ENCODE measurements at places on chromosomes 12 and 14.

- no peak for DNase-seq
These were observed 62.4 kb upstream of the ACSS3 start for GRCh38 chr12:81015510-81015909.

DNA sequence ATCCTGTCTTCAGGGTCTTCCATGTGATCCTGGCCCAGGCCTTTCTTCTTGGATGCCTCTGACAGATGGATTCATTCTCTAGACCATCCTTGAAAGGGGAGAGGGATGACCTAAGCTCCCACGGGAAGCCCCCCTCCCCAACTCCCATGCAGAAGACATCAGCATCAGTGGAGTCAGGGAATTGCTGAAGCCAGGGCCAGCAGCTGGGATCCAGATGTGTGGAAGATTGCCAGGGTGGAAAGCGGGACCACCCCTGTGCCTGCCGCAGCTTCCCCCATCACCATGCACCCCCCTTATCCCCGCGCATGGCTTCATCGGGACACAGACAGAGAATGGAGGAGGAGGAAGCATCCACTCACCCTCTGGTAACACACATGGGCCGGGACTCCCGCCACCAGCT, 183.6 kb upstream of the PRMT8 start:
- peak; percentile 74 for DNase-seq

DNA sequence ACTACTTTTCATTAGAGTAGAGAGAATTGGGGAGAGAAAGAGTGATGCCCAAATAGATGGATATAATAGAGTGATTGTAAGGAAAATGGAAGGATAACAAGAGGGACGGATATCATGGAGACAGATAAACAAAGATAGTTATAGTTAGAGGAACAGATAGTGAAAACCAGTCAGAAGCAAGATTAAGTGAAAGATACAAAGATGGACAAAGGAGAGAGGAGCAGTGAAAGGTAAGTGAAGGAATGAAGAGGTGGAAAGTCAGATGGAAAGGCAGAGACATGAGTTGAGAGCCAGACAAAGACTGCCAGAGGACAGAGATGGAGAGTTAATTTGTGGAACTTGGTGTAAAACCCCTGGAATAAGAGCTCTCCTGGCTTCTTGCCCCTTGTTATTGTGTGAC, 59.2 kb upstream of the CISTR start:
- DNase-seq = no peak

- no peak for DNase-seq
These were observed 780.6 kb upstream of the FLRT2 start for GRCh38 chr14:84749191-84749955.

- no peak for DNase-seq
These were observed 185.3 kb upstream of the ABCD2 start for GRCh38 chr12:39804898-39805297.

DNA sequence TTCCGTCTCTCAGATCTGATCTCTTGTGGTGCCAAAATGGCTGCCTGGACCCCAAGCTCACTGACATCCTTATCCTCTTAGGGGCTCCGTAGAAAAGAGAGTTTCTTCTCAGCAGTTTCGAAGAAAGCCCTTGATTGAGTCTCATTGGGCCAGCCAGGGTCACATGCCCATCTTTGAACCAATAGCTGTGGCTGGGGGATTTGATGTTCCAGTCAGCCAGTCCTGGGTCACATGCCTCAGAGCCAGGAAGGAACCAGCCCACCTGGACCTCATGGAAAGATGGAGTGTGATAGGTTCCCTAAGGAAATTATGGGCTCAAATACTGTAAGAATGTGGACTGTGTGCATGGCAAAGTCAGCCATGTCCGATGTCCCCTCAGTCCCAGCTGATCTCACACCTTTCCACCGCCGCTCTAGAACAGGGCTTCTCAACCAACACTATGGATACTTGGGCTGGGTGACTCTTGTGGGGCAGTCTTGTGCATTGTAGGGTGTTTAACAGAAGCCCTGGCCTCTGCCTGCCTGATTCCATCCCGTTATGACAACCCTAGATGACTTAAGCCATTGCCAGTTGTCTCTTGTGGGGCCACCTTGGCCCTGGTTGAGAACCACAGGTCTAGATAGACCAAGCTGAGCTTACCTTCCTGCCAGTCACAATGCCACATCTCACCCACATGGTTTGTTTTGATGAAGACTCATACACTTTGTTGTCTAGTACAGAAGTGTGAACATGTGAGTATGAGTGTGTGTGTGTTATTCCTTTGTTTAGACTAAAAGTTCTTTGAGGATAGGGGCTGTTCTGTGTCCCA, 163.9 kb downstream of the ADGRD1 start:
- DNase-seq = peak; percentile 8

GRCh38 chr12:32140877-32141276, 34.2 kb downstream of the BICD1 start:
- no peak for DNase-seq

DNA sequence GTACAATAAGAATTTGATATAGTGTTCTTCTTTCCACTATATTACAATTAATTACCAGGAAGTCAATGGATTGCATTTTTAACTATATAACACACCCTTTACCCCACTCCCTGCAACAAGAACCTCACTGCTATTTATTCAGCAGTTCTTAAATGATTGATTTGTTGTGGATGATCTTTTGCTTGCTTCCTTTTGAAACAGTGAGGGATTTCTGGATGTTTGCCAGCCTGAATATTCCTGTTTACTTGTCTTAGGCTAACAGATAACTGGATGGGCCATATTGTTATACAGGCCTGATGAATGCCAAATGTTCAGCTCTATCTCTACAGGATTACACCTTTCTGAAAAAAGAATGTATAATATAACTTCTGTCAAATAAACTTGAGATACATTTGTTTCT, 497.6 kb downstream of the APAF1 start:
- no peak for DNase-seq

DNA sequence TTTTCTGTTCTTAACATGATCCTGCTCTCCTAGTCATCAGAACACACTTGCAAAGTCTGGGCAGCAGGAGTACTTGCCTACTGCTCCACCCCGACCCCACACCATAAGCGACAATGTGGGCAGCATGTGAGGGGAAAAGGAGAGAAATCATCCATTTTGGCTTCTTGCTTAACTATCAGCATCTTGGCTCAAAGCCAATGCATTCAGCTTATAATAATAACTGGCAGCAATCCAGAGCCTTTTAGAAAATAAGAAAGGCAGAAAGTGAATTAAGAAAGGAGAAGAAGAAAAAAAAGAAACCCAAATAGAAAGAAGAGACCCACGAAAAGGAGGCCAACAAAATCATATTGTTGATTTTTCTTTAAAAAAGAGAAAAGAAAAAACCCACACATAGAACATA, 930.8 kb downstream of the BCL11B start:
- no peak for DNase-seq

DNA sequence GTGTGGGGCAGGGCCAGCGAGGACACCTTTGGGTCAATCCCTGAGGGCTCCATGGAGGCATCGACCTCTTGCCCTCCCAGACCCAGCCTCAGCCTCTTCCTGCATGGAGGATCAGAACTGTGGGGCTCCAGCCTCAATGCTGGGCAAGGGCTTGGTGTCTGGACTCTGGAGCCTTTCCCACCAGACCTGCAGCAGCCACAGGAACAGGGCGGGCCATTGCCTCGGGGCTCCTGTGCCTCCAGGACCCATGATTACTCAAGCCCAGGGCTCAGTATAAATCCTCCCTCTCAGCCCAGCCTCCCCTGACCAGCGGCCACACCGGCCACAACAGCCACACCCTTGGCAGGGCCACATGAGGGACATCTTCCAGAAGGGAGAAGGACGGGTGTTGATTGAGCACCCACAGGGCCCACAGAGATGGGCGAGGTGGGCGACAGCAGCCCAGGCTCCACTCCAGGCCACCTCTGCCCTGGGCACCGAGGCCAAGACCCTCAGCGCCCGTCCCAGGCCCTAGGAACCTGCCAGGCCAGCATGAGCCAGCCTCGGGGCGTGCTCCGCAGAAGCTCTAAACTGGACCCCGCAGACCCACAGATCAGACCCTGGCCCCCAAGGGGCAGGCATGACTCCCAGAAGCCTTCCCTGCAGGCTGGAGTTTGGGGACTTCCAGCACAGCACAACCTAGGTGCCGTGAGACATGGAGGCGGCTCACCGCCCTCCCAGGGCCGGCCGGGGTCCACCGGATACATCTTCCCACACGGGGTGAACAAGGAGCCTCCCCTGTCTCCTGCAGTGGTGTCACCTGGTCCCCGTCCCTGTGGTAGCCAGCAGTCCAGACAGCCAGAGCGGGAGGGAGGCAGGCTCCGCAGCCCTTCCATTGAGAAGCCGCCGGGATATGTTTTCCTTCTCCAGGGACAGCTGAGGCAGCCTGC, 25.1 kb downstream of the NCOR2 start:
- DNase-seq = peak; percentile 61

- DNase-seq = no peak
These were observed 87.7 kb downstream of the ITPK1 start for GRCh38 chr14:93027810-93028723.
